NCI-H2081 (cell line): ENCODE measurements at places on chromosomes 16 and 17.

GRCh38 chr17:549177-550040 is 165.2 kb downstream of the VPS53 start:
- DNase-seq, result no peak

GRCh38 chr16:85955566-85955965 is 56.6 kb downstream of the IRF8 start:
- no peak for DNase-seq

GRCh38 chr16:79823639-79824038 is 223.1 kb upstream of the MAF start:
- no peak for DNase-seq

GRCh38 chr16:79072517-79072916 is 528.0 kb downstream of the MAF start:
- DNase-seq, result no peak

DNA sequence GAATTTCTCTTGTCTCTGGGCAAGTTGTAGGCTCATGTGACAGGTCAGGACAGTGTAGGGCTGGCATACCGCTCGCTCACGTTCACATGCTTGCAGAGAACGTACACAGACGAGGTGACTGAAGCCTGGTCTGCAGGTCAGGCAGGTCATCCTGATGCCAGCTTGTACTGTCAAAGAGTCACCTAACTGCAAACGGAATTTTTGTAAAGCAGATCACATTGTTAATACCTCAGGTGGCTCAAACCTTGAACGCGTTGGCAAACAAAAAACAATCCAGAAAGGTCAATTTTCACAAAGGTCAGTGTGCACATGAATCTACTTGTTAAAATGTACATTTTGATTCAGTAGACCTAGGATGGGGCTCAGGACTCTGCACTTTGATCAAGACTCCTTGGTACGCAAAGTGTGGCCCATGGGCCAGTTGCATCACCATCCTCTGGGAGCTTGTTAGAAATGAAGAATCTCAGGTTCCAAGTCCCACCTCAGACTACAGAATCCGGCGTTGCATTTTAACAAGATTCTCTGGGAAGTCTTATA is 28.6 kb downstream of the ANKRD40 start:
- DNase-seq, result no peak

DNA sequence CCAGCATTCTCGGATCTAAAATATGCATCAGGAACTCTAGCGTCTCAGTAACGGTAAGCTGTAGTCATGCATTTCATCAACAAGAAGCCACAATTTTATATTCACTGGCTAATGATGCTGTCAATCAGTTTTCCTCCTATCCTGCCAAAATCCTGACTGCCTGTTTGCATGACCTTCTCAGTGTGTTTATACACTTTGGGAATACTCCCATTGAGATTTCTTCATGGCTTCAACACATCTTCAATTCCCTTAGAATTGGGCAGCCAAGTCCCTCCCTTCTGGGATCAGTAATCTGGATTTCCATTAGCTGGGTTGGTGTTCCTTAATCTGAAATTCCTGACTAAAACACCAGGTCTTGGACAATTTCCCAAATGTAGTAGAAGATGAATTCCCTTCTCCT is 348.9 kb upstream of the DYNLRB2 start:
- no peak for DNase-seq

- DNase-seq, result no peak
These were observed 12.3 kb downstream of the PLXDC1 start for GRCh38 chr17:39139161-39139511.

GRCh38 chr16:85313526-85314301 is 201.4 kb upstream of the CIBAR2 start:
- DNase-seq, result no peak

DNA sequence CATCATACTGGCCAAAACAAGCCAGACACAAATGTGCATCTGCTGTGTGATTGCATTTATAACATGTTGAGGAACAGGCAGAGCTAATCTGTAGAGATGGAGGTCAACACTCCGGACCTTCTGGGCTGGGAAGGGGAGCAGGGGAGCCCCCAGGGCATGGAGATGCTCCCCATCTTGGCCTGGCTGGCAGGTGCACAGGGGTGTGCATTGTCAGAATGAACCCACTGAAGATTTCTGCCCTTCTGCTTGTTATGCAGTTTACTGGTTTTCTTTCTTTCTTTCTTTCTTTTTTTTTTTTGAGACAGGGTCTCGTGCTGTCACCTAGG is 146.9 kb downstream of the CMIP start:
- no peak for DNase-seq

DNA sequence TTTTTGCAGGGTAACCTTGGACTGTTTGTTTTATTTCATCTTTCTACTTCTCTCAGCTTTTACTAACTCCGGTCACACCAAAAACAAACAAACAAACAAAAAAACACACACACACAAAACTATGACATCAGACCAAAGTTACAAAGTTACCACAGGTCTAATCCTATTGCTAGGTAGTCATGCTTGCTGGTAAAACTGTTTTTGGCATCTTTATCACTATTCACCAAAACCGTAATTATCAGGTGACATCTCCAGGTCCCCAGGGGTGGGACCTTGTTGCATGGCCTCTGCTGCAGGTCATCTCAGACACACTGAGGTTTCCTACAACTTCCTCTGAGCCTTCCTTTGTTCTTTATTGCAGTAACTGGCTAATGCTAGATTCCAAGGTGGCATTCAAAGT is 162.3 kb downstream of the ABCA8 start:
- no peak for DNase-seq
